ENCODE measurements at places on chromosomes 6 and 20.

- DNase-seq, result no peak
Observed at GRCh38 chr20:13515291-13515690, 123.4 kb downstream of the TASP1 start.

- DNase-seq, result no peak
Observed at GRCh38 chr20:35344354-35344837, 52.2 kb upstream of the FAM83C start.

DNA sequence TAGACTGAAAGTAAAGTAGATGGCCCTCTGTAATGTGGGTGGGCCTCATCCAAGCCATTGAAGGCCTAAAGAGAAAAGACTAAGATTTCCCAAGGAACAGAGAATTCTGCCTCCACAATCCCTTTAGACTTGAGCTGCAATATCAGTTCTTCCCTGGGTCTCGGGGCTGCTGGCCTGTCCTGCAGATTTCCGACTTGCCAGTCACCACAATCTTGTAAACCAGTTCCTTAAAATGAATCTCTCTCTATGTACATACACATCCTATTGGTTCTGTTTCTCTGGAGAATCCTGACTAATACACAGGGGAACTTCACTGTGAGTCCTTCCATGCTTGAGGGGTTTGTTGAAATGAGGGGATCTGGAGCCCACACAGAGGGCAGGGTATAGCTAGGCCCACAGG is 12.9 kb downstream of the CCDC170 start:
- no peak for DNase-seq

DNA sequence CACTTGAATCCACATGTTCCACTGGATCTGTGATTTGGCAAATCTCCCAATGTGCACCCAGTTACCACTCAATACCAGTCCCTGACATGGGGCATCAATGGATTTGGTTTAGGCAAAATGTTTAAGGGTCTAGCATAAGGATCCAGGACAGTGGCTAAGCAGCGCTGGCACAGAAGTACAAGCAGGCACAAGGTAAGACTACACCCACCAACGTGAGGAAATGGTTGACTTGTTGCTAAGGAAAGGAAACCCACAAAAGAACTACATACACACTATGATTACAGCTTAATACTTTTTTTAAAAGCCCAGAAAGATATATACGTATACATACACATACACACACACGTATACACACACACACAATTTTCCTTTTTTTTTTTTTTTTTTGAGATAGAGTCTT is 79.0 kb downstream of the DNAAF9 start:
- DNase-seq, result peak; percentile 55

DNA sequence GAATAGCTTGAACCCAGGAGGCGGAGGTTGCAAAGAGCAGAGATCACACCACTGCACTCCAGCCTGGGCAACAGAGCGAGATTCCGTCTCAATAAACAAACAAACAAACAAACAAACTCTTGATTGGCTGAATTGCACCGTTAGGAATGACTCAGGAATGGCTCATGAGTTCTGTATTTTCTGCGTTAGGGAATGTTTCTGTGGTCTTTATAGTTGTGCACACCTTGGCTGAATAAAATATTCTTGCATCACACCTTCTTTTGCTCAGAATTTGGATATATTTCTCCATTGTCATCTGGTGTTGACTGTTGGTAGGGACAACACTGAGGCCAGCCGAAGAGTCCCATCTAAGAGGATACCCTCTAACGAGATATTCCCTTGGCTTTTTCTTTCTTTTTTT is 19.6 kb upstream of the PI16 start:
- no peak for DNase-seq
